BE2C (cell line): ENCODE measurements at places on chromosomes 3 and 15.

GRCh38 chr15:62498712-62499111, 333.6 kb upstream of the C2CD4B start:
- no peak for DNase-seq

DNA sequence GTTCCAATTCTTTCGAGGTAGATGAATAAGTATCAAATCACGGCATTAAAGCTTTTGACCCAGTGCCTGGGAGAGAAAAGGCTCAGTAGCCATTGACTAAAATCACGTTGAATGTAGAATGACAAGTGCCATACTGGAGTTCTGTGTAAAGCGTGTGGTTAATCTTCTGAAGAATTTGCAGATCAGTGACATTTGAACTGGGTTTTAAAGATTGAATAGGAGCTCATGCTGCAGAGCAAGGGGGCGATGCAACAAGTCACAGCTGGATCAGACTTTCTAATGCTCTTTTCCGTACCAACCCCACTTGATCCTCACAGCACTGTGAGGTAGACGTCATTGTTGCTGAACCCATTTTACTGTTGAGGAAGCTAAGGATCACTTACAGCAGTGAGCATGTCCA, 49.5 kb upstream of the TPM1 start:
- DNase-seq, result no peak

DNA sequence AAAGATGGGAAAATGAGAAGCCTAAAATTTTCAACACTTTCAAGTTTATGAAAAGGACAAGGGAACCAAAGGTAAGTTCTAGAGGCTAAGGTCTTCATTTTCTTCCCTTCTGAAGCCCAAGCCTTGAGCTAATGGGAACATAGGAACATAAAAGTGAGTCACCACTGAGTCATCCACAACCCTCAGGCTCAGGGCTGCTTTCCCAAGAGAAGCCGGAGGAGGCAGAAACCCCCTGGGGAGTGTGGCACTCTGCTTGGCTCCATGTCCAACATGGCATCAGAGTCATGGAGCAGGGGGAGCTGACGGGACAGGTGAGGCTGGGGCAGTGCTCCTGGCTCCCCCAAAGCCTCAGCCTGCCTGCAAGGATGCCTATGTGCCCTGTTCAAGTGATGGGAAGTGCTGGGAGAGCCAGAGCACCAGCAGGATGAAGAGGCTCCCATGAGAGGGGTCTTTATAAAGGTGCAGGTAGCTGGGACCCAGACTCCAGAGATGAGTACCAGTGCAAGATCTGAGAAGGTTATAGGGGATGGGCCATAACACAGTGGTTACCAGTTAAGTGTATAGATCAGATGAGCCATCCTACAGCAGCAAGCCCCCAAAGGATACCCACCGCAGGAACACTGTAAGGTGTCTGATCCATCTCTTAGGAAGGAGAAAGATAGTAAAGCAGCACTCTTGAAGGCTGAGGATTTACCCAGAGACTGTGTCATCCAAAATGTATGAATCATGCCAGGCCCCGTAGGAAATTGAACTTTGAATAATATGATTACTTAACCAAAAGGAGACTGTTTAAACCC, 31.8 kb upstream of the RYR3 start:
- peak; percentile 57 for DNase-seq

GRCh38 chr15:55527150-55527549, 19.1 kb upstream of the DNAAF4 start:
- DNase-seq, result no peak
